ENCODE measurements at places on chromosomes 12 and 14.

DNA sequence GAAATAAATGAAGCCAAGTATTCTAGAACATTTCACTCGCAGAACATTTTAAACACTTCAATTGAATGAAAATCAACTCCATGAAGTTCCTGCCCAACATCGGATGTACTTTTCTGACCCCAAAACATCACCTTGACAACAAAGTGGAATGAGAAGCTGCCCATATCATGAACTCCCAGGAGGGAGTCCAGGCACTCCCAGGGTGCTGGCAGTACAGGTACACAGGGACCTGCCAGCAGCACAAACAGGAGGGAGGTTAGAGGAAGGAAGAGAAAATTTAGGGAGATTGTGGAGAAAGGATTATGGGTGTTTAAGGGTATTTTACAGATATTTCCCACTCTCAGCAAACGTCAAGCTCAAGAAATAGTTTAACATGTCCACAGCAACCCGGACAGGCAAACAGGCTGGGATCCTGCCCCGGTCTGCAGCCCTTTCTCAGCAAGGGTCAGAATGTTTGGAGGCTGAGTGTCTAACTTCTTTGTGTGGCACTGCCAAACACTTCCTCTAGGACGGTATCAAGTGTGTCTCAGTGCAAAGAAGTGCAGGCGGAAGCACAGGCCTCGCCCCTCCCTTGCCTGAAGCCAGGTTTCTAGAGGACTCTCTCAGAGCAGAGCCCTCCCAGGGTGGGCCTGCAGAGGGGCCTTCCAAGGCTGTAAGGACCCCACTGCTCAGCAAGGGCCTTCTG is 72.2 kb downstream of the SETD3 start:
- DNase-seq = no peak

GRCh38 chr12:67659292-67659691 is 10.7 kb downstream of the DYRK2 start:
- no peak for DNase-seq

DNA sequence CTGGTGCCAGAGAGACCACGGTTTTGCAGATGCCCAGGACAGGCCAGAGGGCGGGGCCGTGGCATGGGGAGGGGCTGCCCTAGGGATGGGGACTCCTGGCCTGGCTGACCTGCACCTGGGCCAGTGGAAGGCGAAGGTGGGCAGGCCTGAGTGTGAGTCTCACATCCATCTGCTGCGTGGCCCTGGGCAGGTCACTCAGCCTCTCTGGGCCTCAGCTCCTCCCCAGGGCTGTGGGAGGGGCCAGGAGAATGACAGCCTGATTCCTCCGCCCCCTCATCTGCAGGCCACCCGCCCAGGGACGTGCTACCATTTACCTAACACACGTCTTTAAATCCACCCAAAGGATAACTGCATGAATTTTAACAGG is 90.9 kb downstream of the GALNT9 start:
- DNase-seq = no peak

GRCh38 chr14:100605706-100606686 is 18.8 kb upstream of the BEGAIN start:
- DNase-seq = no peak

GRCh38 chr12:99130808-99131553 is 485.9 kb downstream of the APAF1 start:
- DNase-seq = no peak

DNA sequence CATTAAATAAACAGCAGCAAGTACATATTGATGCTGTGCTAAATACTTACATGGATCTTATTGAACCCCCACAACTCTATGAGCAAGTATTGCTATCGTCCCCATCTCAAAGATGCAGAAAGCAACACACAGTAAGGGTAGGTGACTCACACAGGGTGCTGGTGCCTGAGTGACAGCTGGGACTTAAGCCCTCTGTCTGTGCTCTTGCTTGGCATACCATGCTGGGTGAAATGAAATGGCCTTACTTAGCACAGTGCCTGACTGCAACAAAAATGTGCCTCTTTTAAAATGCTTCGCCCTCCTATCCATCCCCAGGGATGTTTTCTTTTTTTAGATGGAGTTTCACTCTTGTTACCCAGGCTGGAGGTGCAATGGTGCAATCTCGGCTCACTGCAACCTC is 788 bp downstream of the TEX52 start:
- DNase-seq = no peak

GRCh38 chr12:82533341-82533740 is 153.4 kb upstream of the TMTC2 start:
- DNase-seq = no peak

- DNase-seq = no peak
Observed at GRCh38 chr14:75476274-75476995, 45.8 kb upstream of the BATF start.

GRCh38 chr12:46212108-46212982 is 56.5 kb downstream of the SLC38A1 start:
- no peak for DNase-seq

DNA sequence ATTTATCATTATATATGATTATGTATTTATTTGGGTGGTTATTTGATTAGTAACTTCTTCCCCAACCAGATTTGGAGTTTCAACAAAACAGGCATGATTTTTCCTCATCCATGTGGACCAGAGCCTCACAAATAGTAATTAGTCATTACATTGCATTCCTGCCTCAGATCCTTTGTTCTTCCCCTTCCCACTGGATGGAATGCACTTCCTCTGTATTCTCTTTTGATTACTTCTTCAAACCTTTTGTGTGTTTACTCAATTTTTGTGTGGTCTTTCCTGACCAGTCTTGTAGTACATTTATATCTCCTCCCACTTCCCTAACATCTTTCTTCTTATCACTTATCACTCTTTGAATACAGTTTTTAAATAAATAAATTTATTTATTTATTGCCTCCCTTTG is 15.5 kb downstream of the SYT1 start:
- DNase-seq = no peak

GRCh38 chr14:60963761-60964160 is 17.1 kb downstream of the TRMT5 start:
- no peak for DNase-seq

- DNase-seq = no peak
Observed at GRCh38 chr12:4742416-4742970, 22.3 kb downstream of the GALNT8 start.

- DNase-seq = no peak
Observed at GRCh38 chr14:68819260-68819691, 26.4 kb upstream of the ZFP36L1 start.

DNA sequence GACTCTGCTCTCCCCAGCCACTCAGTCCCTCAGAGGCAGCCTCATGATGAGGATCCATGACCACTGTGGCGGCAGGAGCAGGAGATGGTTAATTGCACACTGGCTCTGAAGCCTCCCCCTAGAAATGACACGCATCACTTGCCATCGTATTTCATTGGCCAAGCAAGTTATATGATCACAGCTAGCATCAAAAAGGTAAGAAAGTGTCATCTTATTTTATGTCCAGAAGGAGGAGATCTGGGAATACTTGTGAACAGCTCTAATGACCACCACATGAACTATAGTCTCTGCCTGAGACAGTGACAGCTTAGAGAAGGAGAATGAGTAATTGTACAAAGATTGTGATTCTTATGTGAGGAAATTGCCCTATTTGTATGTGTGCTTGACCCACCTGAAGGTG is 363.4 kb downstream of the NUAK1 start:
- DNase-seq = no peak

DNA sequence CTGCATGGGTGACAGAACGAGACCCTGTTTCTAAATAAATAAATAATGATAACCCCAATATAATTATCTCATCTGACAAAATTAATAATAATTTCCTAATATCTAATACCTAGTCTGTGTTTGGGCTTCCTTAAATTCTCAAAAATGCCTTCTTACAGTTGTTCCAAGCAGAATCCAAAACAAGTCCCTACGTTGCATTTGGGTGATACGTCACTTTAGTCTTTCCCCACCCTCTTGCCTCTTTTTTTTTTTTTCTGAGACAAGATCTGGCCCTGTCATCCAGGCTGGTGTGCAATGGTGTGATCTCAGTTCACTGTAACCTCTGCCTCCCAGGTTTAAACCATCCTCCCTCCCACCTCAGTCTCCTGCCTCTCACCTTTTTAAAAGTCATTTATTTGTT is 26.7 kb downstream of the VEZT start:
- DNase-seq = no peak

DNA sequence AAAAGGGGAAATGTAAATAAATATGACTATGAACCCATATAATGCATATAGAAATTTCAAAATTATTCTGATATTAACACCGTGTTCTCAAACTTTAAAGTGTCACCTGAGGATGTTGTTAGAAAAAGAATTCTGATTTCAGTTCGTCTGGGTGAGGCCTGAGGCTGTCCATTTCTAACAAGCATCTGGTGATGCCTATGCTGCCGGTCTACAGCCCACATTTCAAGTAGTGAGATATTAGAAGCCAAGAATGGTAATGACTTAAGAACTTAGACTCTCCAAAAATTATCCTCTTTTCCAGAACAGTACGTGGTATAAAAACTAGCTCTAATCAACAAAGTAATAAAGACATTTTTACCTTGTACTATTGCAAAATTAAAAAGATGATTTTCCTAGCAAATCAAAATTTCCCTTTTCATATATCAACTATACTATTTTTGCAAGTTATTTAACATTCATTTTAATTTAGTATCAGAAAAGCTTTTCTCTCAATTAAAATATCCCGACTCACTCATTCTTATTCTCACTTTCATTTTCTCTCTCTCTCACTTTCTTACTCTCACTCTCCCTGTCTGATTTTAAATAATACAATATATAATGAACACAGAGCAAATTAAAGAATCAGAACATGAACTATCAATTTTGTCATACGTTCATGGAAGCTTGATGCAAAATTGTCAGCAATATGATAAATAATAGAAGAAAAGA is 35.0 kb downstream of the PIK3C2G start:
- no peak for DNase-seq

DNA sequence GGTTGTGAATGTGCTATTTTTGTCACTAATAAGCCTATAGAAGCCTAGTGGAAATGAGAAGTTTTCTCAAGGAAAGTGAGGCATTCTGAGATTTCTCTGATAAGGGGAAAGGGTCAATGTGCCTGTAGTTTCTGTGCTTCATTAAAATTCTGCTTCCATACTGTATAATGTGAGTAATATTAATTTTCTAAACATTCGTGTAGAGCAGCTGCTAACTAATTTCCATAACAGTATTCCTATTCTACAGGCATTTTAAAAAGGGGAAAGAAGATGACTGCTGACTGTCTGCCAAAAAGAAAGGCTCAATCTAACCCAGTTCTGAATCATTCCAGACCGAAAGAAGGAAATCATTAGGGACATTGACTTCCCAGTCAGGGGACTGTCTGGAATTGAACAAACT is 293.3 kb upstream of the TMPO start:
- DNase-seq = no peak

DNA sequence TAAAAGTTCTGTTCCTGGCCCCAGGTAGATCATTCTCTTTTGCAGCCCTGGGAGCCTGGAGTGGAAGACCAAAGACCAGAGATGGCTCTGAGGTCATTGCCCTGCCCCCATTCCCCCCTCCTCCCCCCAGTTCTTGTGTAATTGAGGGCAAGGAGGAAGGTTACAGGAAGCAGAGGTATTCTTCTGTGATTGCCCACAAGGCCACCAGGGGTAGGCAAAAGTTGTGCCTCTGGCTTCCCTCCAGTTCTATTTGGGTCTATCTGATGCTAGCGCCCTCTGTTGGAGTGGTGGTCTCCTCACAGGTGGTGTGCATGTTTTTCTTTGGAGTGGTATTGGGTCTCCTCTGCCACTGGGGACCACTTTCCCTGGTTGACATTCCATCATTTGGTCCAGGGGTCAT is 41.2 kb upstream of the CRY1 start:
- no peak for DNase-seq

DNA sequence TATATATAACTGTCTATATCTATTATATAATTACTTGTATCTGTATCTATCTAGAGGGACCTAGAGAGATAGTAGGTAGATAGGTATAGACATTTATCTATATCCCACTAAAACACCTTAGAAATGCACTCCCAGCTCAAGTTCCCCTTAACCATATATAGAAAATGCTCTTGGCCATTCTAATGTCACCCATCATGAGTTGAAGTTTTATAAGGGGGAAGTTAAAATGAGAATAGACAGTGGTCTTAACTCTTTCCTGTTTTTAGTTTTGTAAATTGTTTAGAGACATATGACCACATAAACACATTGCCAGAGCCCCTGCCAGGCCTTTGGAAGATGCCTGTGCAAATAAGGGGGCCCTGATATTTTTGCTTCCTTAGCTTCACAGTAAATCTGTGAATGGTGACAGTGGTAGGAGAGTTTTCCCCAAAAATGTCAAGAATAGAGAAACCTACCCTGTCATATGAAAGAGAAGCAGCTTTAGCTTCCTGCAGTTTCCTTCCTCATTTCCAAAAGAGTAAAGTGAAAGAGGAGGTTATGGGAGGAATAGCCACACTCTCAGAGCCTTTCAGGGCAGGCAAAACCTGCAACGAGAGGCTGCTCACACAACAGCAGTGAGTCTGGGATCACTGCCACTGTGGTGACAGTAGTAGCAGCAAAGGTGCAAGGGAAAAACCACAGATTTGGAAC is 45.5 kb downstream of the MGST1 start:
- DNase-seq = no peak

- DNase-seq = no peak
Observed at GRCh38 chr12:42021469-42021868, 123.2 kb downstream of the GXYLT1 start.

- DNase-seq = no peak
Observed at GRCh38 chr12:105294161-105294560, 36.3 kb upstream of the C12orf75 start.

- DNase-seq = no peak
Observed at GRCh38 chr14:87312169-87312893, 680.7 kb downstream of the GALC start.

GRCh38 chr14:101173698-101174521 is 270.4 kb upstream of the RTL1 start:
- no peak for DNase-seq

DNA sequence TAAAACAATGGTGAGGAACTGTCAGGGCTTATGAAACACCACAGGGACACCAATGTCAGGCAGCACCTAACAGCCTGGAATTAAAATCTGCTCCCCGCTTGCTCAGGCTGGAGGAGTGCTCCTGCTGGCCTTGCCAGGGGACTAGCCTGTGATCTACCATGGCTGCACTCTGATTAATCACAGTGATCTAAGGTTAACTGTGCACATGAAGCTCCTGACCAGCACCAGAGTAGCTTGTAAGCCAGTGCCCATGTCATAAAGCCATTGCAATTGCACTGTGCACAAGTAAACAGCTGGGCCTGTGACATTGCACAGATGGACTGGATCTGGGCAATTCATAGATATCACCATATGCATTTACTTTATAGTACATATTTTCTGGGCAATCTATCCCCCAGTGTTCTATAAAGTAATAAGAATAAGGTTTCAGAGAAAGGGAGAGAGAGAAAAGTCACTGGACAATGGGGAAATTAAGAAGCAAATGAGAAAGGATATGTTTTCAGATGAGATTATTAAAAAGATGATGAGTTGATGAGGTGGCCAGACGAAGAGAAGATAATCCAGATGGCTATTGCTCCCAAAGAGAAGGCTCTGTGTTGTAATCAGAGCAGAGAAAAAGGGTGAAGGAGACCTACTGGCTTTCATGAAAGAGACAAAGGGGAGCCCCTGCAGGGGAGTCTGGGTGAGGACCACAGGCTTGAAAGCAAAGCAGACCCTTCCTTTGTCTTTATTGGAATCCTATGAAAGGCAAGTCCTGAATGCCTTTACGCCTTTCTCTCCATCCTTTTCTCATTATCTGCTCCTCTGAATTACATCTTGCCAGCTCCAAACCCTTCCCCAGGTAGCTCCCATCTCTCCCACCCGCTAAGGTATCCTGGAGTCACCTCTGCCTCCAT is 145.8 kb downstream of the SLC38A6 start:
- no peak for DNase-seq

Measured in stimulated activated CD4-positive, alpha-beta T cell treated with anti-CD3 and anti-CD28 coated beads, Interleukin-1b, Interleukin-23, amount 100 ng/mL, for 4 hours (primary cell).